NCI-H2227 treated with DMSO at 0.1 percent for 48 hours (cell line): ENCODE measurements at places on chromosomes 3 and 15.

DNA sequence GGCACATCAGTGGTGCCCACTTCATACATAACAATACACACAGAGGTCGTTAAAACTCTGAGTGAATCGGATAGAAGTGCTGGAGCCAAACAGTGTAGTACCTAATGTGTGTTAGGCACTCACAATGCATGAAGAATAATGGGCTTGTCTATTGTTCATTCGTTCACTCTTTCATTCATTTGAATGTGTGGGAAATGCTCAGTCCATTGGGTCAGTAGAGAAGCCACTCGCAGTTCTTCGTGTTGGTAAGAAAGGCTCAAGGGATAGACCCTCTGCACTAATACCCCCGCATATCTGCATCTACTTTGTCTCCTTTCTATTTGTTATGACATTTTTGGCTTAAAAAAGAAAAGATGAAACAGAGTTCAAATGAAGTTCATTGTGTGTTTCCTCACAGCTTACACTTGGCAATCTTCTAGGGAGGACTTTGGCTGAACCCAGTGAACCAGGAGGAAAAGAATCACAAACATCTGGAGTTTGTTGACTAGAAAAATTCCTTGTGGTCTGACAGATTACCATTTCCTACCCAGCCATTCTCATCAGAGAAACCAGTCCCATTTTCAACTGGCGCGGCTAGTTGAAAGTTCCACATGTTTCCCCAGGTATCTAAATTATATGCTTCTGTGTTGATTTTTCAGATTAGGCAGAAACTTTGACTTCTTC lies 32.8 kb upstream of the MFSD1 start:
- DNase-seq, result no peak

- no peak for DNase-seq
Observed at GRCh38 chr3:150627557-150627956, 24.4 kb downstream of the SELENOT start.

DNA sequence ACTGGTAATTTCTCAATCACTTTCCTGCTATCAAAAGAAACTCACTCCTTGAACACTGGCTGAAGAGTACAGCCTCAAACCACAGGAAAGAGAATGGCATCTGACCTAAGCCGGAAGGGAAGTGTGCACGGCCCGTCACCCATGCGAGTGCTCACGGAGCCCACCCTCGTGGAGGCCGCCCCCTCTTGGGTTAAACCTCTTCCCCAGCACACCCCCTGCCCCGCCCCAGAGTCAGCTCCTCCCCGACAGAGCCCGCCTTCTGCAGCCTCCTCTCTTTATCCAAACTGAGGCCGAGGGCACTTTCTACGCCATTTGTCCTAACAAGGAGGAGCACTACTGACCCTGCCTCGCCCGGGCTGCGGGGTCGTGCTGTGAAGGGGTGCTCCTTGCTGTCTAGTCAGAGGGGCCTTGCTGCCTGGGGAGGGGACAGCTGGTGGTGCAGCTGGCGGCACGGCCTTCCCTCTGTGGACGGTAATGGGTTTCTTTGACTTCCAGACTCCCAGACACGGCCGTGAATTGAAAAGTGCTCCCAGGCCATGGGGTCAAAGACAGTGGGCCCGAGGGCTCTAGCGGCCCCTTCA lies 137.7 kb downstream of the NSMCE3 start:
- DNase-seq, result no peak

DNA sequence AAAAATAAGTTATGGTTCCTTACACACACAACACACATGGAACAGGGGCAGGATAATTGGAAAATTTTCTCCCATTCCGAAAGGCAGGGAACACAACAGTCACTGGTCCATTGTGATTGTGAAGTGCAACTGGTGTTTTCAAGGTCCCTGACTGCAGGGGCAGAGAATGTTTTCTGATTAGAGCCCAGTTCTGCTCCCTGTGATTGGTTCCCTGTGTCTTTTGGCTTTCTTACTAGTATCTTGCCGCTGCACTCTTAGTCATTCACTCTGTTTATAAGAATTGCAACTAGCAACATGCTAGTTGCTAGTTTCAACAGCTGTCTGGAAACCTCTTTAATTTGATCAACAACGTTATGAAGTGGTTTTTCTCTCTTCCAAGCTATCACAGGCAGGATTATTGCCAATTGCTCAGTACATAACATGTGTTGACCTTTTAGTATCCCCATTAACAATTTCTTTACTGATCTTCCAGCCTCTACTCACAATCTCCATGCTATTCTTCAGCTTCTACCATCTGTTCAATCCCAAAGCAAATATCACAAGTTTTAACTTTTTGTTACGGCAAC lies 177.5 kb downstream of the EPHA6 start:
- DNase-seq, result no peak

- no peak for DNase-seq
Observed at GRCh38 chr15:56953790-56954189, 35.3 kb downstream of the TCF12 start.

- DNase-seq, result no peak
Observed at GRCh38 chr3:186254676-186255650, 107.1 kb downstream of the DGKG start.

GRCh38 chr3:36381311-36381956 lies 1.1 kb downstream of the STAC start:
- DNase-seq, result no peak

GRCh38 chr15:36643551-36643950 lies 64.1 kb downstream of the CDIN1 start:
- DNase-seq, result peak; percentile 24

DNA sequence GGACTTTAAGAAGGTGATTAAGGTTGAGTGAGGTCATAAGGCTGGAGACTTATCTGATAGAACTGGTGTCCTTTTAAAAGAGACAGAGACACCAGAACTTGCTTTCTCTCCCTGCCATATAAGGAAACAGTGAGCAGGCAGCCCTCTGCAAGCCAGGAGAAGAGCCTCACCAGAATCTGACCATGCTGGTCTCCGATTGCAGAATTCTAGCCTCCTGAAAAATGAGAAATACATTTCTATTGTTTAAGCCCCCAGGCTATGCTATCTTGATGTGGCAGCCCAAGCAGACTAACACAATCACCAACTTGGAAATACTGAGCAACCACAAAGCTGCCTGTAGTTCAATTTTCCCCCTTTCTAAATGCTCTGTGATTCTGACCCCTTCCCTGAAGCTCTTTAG lies 161.4 kb upstream of the RARB start:
- no peak for DNase-seq

DNA sequence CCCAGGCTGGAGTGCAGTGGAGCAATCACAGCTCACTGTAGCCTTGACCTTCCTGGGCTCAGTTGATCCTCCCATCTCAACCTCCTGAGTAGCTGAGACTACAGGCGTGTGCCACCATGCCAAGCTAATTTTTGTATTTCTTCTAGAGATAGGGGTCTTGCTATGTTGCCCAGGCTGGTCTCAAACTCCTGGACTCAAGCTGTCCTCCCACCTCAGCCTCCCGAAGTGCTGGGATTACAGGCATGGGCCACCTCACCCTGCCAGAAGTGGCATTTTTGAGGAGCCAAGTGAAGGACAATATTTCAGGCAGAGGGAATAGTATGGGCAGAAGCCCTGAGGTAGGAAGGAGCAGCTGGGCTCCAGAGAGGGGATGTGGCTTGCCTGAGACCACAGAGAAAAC lies 4.7 kb downstream of the ANKDD1A start:
- no peak for DNase-seq

- DNase-seq, result no peak
Observed at GRCh38 chr15:71294911-71295602, 179.8 kb downstream of the THSD4 start.

DNA sequence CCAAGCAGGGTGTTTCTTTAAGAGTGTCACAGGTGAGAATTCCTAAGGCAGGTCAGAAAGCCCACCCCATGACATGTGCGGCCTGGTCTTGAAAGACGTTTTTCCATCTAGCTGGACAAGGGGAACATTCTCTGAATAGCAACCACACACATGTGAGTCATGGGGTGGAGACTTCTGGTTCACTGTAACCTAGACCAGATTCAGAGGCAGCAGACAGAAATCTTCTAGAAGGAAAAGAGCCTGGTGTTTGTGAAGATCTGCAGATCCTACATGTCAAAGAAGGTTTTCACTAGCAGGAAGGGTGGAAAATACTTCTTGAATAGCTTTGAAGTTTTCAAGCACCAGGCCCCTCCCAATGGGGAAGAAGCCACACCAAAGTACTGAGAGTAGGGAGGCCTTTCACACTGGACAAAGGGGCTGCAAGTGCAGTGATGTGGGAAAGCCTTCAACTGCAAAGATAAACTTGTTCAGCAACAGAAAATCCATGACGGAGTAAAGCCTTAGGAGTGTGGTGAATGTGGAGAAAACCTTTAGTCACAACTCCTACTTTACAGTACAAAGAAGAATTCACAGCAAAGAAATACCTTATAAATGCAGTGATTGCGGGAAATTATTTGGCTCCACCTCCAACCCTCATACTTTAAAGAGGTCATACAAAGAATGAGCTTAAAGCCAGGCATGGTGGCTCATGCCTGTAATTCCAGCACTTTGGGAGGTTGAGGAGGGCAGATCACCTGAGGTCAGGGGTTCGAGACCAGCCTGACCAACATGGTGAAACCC lies 17.6 kb downstream of the ADAM10 start:
- no peak for DNase-seq

- no peak for DNase-seq
Observed at GRCh38 chr3:139284221-139284620, 59.6 kb upstream of the MRPS22 start.

GRCh38 chr3:8837162-8837561 lies 67.7 kb upstream of the OXTR start:
- no peak for DNase-seq

DNA sequence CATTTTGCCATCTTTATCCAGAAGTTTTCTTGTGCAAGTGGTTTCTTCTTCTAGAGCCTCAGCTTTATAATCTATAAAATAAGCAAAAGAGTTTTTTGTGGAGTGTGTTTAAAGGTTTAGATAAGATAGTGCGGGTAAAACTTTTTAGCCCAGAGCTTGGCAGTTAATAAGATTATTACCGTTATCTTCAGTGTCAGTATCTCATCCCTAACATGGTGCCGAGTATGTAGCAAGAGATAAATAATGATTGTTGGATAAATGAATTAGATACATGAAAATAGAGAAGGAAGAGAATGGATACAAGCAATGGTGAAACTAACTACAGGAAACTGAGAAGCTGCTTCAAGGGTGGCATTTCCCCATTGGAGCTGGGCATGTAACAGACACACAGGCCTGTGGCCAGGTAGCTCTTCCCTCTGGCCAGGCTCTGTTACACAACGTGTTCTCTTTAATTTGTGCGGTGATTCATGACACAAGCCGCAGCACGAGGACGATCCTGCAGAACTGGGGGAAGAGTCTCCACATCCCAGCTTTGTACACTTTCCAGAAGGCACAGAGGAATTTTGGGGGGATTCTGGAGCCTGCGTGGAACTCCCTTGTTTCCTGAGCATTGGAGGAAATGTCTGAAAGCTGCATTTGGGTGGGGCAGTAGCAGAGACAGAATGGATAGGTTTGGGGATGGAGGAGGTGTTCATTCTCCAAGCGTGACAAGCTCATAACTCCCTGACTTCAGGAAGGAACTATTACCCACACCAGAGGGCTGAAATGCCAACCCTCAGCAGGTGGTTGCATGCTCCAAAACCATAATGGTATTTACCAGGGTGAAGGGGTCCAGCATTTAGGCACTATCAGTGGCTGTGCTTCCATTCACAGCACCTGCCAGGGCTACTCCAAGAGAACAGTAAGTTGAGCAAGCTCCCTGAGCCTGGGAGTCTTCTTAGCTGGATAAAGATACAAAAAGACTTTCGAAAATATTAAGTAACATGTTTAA lies 14.2 kb upstream of the ST6GAL1 start:
- no peak for DNase-seq

DNA sequence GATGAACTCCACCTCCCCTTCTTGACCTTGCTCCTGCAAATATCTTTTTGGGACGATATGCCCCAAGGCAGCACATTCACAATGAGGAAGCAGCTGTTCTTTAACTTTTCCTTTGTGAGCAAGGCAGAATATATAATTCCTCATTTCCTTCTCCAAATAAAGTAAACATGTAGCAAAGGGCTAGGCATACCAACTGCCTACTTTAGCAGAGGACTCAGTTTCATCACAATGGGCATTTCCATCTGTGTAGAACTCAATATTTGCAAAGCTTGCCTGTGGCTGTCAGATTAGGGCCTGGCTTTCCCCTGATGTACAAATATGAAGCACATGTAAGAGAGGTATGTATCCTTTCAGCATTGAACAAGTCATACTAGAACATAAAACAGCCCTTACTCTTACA lies 366.9 kb downstream of the RSL24D1 start:
- DNase-seq, result no peak

- DNase-seq, result no peak
Observed at GRCh38 chr15:77568014-77568972, 64.4 kb downstream of the LINGO1 start.

DNA sequence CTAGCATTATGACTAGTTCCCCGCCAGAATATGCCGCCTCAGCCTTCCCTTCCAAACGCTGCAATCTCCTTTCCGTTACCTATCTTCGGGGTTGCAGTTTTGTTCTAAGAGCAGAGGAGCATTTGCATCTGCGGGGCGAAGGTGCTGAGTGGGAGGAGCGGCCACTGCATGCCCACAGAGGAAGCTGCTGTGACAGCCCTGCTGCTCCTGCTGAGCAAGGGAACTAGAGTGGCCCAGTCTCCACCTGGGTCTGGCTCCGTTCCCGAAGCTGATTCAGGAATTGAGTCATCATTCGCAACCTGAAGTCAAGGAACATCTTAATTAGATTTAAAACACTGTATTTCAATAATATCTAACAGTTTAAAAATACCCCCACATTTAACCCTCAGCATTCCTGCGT lies 98.2 kb upstream of the TJP1 start:
- no peak for DNase-seq

- DNase-seq, result no peak
Observed at GRCh38 chr15:101254157-101255050, 2.6 kb upstream of the CHSY1 start.

DNA sequence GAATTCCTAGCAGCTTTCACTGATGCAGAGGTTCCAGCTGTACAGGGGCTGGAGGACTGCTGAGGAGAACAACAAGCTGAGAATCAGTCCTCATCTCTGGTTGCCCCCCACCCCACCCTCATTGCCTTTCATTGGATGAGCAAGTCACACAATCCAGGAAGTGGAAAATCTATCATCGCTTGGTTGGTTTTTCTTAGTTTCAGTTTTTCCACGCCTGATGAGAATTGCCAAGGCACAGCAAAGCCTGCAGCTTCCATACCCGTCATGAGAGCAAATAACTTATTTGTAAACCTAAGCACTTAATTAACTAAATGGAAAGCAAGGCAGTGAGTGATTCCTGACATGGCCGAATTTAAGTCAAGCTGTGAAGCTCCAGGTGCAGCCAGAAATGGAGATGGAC lies 21.4 kb upstream of the LIPC start:
- no peak for DNase-seq

GRCh38 chr3:61945657-61946056 lies 384.3 kb downstream of the PTPRG start:
- DNase-seq, result no peak

- DNase-seq, result no peak
Observed at GRCh38 chr3:169954142-169954756, 12.4 kb upstream of the SEC62 start.

DNA sequence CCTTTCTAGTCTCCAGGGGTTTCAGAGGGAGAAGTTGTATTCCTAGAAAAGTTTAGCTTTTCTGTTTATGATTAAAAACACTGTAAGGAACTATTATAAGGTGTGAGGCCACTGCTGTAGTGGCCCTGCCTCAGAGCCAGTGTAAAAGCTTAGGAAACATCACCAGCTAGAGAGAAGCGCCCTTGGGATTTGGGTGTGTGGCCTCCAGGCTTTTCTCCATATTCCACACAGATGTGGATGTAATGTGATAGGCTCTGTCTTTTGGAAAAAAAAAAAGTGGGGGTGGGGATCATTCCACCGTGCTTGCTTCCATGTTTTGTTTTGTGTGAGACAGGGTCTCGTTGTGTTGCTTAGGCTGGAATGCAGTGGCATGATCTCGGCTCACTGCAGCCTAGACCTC lies 13.9 kb downstream of the SEC61A1 start:
- DNase-seq, result no peak

GRCh38 chr3:45387171-45387570 lies 1.2 kb upstream of the LARS2 start:
- no peak for DNase-seq
